Activated naive CD4-positive, alpha-beta T cell treated with anti-CD3 and anti-CD28 coated beads for 36 hours (primary cell): ENCODE measurements at places on chromosomes 11 and 22. TPM values are rescaled to one million over a fixed set of nuclear protein-coding genes. Genes with fewer than 3 reads are reported as not detected.

DNA sequence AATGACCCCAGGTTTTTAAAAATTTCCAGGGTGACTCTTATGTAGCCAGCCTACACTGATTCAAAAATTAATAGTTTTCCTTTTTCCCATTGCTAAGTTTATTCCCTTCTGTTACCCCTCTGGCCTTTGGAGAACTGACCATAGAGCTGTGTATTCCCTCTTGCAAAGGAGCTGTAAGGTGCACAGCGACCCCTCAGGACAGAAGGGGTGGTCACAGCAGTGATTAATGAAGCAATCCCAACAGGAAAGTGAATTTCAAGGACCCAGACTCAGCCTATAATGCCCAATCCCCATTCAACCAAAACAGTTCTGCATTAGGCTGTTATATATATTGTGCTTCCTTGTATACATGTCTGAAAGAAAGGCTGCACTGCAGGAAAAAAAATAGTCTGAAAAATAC, 147.1 kb downstream of the WT1 start:
- H3K36me3 ChIP-seq: no peaks in the 10 kb centered on the region
- no peak for DNase-seq
- peaks cover 9% of the 10 kb centered on the region for H3K27me3 ChIP-seq
- no peak overlapping the region for H3K27ac ChIP-seq

DNA sequence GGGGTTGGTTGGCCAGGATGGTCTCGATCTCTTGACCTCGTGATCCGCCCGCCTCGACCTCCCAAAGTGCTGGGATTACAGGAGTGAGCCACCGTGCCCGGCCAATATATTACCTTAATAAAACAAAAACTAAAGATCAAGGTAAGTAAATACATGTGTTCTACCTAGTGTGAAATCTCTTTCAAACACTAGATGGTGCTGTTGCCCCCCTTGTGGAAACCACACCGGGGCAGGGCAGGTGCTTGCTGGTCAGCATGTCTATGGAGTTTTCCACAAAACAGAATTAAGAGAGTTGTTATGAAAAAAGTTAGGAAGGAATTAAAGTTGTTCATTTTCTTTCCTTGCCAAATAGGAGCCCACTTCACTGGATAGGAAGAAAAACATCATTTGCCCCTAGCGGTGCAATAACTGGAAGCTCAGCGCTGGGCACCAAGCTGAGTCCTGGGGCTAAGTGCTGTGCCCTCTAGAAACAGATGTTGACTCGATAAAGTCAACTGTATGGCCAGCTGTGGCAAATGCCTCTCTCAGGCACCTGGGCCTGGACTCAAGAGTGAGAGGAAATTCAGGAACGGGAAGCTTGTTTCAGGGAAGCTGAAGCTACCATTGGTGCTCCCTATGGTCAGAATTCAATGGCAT, 6.3 kb upstream of the KCNJ5 start:
- peak; percentile 80 for DNase-seq
- no peaks in the 10 kb centered on the region for H3K36me3 ChIP-seq
- H3K4me3 ChIP-seq: no peak overlapping the region
- no peaks in the 10 kb centered on the region for H3K4me1 ChIP-seq
- peaks cover 34% of the 10 kb centered on the region for H3K27me3 ChIP-seq
- H3K27ac ChIP-seq: no peak overlapping the region

- H3K27ac ChIP-seq: no peak overlapping the region
- no peaks in the 10 kb centered on the region for H3K27me3 ChIP-seq
- H3K4me3 ChIP-seq: no peak overlapping the region
- peaks cover 81% of the 10 kb centered on the region for H3K4me1 ChIP-seq
These were observed 6.0 kb downstream of the TMEM123 start for GRCh38 chr11:102446606-102447005.

Gene PRRG4
- total RNA-seq: 0.15 TPM

Gene SCGB1A1
- total RNA-seq: not detected

Gene MUC5AC
- total RNA-seq: not detected
